Amygdala (tissue), 56 donors: ENCODE measurements at places on chromosomes 2 and 18.

DNA sequence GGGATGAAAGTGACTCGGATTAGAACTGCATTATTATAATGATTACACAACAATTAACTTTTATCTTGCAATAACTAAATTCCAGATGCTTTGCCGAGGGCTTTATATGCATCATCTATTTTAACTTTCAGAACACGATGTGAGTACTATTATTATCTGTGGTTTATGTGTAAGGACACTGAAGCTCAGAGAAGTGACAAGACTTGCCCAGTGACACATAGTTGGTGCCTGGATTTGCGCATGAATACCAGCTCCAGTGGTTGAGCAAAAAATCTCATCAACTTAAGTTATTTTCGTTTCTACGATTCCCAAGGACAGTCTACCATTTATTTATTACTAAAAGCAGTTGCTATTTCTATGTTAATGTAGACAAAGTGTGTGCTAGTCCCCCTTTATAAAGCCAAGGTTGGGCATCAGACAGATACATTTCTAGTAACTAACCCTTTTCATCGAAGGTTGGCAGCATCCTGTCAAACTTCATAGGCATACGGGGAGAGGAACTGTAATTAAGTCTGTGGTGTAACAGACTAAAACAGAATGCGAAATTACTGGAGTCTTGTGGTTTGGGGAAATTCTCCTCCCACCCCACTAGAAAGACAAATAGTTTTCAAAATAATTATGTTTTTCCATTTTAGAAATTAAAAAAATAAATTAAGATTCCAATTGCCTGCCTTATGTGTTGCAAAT is 73.2 kb upstream of the BOD1L2 start:
- DNase-seq = no peak

- no peak for DNase-seq
Measured at GRCh38 chr2:170530284-170530745, 184.8 kb upstream of the SP5 start.

DNA sequence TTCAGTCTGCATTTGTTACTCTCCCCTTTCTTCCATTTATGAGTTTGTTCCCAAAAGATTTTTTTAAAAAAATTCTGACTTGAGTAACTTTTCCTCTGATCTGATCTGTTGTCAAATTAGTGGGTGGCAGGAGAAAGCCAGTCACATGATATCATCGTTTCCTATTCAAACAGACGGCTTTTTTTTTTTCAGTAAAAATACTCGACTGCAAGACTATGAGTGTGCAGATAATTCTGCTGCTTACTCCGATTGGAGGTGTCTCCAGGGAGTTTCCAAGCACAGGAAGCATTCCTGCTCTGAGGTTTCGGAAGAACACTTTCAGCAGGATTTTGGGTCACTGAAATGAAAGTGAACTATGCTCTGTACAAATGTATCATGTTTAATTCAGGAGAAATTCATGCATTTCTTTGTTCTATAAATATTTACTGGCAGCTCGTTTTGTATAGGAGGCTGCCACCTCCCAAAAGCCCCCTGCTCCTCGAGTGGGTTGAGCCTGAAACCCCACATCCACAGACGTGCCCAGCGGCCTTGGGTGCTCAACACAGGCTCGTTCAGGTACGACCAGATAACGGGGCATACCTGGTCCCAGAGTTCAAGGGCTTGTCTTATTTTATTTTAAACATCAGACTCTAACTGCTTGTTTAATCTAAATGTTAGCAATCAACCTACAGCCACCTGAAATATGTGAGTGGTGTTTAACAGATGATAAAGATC is 126.9 kb upstream of the ZNF516 start:
- no peak for DNase-seq

GRCh38 chr2:135844301-135844895 is 7.4 kb upstream of the LCT start:
- DNase-seq = no peak

- DNase-seq = no peak
Measured at GRCh38 chr2:11030909-11031308, 119.2 kb downstream of the KCNF1 start.

GRCh38 chr2:101219246-101219645 is 33.4 kb upstream of the CNOT11 start:
- DNase-seq = no peak

DNA sequence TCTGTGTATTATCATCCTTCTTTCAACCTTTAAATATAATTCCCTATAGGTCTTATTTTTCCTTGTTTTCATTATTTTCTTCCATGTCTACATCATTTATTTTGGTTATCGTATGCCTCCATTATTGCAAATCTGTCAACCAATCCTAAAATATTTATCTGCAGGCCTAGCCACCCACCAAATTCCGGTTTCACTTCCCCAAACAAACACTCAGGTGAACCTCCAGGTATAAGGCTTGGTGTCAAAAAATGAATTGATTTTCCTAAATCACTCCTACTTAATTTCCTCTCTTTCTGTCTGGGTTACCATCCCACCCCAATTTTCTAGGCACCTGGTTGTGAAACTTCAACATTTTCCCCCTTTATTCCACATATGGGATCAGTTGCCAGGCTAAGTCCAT is 111.9 kb upstream of the LINC00305 start:
- no peak for DNase-seq

DNA sequence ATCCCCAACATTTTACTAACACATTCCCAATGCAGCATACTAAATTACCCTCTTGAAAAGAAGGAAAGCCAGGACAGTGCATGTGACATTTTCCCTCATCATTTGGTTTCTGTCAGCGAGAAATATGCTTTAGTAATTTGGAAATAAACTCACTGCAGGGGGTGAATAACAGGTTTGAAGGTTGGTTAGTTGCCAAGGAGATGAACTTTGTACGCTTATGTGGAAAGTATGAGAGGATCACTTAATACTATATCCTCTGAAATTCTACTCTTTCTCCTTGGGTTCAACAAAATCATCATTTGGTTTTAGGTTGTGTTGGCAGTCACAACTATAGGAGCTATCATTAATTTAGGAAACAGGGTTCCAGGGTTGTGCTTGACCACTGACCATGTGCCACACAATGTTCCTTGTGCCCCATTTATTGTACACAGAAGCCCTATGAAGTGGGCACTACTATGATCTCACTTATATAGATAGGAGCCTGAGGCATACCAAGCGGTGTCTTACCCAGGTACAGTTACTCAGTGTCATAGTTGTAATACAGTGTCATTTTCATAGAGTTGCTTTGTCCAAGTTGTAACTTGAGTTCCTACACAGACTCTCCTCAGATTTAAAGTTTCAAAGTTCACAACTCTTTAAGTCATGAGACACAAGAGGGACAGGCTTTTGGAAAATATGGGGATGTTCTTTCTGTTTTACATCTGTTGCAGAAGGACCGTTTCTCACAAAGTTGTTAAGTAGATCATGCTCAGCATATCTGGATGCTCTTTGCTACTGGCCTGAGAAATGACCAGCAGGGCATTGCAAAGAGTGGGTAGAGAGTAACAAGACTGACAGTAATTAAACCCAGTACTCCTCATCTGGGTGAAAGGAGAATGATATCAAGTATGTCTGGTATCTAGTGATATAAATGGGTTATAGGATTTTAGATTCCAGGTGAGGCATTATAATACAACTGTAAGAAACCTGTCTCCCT is 91.8 kb downstream of the MAP4K4 start:
- no peak for DNase-seq

GRCh38 chr2:191144217-191144616 is 6.6 kb downstream of the STAT4 start:
- no peak for DNase-seq

GRCh38 chr2:16441431-16441830 is 224.2 kb downstream of the CYRIA start:
- DNase-seq = no peak

DNA sequence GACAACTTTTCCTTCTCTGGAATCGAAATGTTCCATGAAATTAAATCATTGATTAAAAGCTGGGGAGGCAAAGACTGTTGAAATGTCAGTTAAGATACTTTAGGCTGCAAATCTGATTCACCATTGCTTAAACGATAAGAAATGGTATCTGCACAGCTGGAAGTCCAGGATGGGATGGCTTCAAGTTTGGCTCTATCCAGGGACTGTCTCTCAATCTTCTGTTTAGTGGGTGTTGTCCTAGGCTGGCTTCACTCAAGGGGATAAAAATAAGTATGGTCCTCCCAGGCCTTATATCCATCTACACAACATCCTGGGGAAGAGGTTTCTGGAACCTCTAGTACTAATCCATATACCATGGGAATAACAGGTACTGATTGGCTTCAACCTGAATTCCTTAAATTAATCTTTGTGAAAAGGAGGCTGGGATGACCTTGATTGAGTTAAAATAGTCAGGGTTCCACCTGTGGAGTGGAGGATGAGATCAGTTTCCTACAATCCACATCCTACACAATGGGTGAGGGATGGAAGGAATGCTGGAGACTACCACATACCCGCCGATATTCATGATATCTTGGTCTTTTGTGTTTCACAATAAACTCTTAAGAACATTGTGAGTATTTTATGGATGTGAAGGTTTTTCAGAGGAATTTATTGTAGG is 156.0 kb upstream of the L3MBTL4 start:
- DNase-seq = no peak

DNA sequence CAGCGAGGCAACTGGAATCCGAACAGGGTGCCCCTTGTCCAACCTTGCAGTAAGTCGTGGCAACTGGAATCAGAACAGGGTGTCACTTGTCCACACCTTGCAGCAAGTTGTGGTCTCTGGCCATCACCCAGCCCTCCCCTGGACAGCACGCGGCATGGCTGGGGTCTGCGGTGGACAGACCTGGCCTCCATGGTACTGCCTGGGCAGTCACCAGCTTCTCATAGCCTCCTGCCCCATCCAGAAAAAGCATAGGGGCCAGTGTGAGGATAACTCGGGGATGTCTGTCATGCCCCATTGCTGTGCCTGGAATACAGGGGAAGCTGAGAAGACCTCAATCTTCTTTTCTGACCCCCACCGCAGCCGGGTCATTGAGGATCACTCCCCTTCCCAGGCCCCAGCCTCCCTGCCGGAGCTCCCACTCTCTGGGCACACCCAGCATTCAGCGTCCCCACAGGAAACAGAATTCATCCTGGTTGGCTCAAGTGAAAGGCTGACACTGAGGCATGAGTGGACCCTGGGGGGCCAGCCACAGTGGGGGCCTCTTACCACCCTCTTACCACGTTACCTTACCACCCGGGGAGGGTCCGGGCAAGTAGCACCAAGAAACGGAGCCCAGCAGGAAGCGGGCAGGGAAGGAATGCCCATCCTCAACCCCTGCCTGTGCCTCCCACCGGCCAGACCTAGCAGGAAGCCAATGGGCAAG is 68.0 kb upstream of the RAB6C start:
- no peak for DNase-seq

GRCh38 chr2:217820091-217820819 is 182.5 kb downstream of the TNS1 start:
- no peak for DNase-seq

GRCh38 chr2:16259010-16259409 is 318.7 kb downstream of the MYCN start:
- DNase-seq = no peak

DNA sequence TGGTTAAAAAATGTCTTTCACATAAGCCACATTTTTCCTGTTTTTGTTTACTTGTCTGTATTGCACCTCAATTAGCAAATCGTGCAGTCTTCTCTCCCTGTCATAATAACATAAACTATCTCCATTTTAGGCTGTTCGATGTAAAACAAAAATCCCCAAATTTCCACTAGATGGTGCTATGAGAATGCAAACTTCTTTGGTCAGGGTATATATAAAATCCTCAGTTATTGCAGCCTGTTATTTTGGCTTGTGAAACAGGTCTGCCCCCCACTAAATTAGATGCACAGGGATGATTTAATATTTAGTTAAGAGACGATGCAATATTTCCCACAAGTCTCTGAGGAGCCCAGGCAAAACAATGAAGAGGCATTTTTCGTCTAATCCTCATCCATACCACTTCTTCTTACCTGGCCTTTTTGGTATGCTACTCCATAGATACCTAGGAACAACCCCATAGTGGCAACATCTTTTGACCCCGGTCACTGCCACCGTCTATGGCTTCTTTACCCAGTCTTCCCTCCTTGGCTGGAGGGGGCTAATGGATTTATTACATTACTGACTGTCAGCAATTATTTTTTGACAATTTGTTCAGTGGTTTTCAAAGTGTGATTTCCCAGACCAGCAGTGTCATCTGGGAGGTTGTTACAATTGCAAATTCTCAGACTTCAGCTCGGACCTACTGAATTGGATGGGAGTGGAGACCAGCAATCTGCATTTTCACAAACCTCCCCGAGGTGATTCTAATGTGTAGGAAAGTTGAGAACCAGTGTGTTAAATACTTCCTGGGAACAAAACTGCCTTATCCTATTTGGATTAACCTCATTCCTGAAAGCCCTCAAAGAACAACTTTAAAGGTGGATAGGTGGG is 117.4 kb upstream of the CWC22 start:
- no peak for DNase-seq

GRCh38 chr2:151999053-151999452 is 99.8 kb downstream of the CACNB4 start:
- DNase-seq = peak; percentile 5

DNA sequence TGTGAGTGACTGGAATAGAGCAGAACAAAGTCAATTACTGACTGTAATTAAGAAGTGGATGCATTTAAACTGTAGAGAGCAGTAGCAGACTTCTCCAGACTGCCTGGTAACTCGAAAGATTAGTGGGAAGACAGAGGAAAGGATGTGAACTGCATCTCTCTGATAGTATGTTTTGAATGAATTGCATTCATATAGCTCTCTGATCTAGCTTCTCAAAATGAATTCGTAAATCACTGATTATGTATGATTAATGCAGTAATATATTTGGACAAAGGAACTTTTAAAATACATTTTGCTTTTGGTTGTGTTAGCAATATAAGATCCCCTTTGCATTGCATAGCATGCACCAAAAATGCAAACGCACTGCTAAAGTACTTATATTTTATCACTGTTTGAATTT is 304.0 kb downstream of the ARHGAP15 start:
- no peak for DNase-seq

DNA sequence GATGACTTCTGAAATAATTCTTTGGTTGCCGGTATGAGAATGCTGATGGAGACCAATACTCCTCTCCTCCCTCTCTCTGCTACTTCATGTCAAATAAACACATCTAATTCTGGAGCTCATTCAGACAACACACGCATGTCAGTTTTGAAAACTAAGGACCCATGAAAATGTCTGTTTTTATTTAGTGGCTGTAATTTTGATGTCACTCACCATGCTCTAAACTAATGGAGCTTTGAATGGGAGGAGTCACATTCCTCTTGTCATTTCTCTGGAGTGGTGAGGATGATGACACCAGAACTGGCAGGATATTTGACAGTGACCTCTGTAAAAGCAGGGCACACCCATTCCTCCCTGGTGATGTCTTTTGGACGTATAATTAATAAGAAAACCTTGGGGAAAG is 163.0 kb downstream of the PHLPP1 start:
- DNase-seq = no peak

GRCh38 chr2:192948316-192948715 is 753.6 kb upstream of the TMEFF2 start:
- DNase-seq = no peak

- no peak for DNase-seq
Measured at GRCh38 chr2:215436705-215437565, 1.1 kb upstream of the FN1 start.

DNA sequence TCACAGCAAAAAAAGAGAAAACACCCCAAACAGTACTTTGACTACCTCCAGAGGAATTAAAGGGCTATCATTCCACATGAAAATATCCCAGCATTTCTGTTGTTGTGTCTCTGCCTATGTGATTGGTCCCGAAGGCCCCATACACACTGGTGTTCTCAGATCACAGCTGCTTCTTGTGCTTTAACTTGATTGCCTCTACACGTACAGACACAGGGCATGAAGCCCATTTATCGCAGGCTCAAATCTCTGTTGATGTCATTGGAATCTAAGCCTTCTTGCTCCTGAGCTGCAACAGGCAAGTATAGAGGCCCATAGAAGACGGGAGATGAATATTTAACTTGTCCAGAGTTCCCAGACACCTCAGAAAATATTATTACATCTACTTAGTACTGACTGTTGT is 405.2 kb downstream of the NCKAP5 start:
- DNase-seq = no peak
